Amniotic stem cell (primary cell): ENCODE measurements at places on chromosomes 3 and 15.

DNA sequence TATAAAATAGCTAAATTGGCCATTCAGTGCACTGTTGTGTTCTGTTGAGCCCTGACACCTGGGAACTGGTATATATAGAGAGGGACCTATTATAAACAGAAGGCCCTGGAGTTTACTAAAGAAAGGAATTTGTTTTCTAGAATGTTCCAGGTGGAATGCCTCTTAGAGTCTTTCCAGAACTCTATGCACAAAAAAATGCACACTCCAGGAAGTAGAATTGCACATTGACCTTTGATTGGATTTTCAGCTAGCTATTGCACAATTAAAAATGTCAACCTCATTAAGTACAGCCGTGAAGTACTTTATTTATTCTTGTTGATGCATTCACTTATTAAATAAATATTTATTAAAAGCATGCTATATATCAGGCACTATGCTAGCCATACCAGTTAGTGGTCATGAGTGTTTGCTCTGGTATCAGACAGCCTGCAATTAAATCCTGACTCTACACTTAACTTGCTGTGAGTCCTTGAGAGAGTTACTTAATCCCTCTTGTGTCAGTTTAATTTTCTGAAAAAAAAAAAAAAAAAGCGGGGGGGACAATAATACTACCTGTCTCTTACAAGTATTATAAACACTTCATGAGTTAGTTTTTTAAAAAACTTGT, 40.8 kb downstream of the NDUFB4 start:
- no peak for DNase-seq

DNA sequence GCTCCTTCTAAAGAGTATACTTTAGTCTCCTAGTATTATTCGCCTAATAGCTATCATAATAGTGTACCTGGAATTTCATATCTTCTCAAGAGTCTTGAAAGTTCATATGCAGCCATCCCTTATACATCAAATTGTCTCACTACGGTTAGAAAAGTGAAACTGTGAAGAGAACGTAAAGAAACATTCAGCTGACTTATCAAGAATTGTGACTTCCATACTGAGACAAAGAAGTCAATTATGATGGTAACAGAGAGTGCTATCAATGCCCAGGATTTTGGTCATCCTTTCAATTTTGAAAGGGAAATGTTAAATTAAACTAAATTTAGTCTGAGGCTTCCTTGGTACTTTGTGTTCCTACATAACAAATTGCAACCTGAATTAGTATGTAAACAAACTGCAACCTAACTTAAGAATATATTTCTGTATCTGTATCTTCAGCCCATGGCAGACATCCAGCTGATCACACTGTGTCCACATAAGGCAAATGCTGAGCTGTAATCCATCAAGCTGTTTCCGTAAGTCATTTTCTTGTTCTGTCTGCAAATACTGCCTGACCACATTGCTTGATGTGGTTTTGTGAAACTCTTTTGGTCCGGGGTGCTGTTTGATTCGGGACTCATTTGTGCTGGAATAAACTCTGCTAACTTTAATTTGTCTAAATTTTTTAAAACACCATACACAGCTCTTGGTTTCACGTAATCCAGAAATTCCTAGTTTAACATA, 469.6 kb downstream of the SI start:
- no peak for DNase-seq

DNA sequence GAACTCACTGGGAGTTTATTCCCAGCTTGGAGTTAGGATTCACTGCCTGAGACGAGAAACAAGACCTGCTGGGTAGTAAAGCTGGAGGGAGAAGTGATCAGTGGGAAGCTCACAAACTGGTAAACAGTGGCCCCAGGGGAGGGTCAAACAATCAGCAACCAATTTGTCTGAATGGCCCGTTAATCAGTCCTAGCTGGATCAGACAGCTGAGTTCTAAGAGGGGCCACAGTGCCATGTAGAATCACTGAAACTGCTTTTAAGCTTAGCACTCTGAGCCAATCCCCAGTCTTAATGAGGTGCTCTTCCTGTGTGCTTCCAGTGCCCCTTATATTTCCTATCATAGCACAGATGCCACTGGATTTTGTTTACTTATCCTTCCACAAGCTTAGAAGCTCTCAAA, 591.7 kb downstream of the RSL24D1 start:
- no peak for DNase-seq

DNA sequence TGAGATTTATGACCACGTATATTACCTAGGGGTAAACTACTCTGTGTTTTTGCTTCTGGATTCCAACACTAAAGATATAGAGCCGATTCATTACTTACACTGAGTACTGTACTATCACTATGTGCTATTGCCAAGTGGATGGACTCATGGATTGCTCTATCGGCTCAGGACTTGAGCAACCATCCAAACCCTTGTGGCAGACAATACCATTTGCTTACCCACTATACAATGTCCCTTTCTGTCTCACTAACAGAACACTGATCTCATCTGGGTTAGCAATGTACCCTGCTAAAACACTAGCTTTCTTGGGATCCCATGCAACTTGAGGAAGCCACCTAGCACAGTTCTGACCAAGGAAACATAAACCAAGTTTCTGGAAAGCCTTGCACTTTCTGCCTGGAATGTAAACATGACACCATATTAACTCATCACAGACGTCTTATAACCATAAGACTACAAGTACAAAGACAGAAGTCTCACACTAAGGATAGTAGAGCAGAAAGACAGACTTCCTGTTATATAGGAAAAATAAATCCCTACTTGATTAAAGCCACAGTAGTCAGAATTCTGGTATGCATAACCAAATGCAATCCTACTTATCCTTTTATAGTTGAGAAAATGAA, 38.6 kb downstream of the HACD2 start:
- no peak for DNase-seq

GRCh38 chr15:77010857-77011256, 15.9 kb downstream of the PSTPIP1 start:
- DNase-seq, result no peak

GRCh38 chr3:66539466-66539989, 38.7 kb upstream of the LRIG1 start:
- no peak for DNase-seq

GRCh38 chr3:44114142-44114541, 127.5 kb upstream of the TOPAZ1 start:
- DNase-seq, result no peak

DNA sequence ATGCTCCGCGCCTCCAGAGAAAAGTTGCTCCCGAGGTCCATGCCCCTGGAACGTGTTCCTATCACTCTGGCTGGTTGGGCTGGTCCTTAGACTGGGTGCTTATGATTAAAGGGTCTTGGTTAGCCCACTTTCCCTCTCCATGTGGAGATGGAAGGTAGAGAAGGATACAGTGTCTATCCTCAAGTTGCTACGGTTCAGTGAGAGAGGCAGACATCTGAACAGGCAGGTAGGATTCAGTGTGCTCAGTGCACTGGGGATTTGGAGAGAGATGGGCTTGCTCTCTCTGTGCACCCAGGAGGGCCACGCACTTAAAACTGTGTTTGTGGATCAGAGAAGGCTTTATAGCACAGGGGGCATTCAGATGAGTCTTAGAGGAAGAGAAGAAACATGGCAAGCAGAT, 63.0 kb downstream of the RPL39L start:
- no peak for DNase-seq

- DNase-seq, result no peak
Measured at GRCh38 chr3:94758751-94759150, 695.9 kb downstream of the NSUN3 start.

DNA sequence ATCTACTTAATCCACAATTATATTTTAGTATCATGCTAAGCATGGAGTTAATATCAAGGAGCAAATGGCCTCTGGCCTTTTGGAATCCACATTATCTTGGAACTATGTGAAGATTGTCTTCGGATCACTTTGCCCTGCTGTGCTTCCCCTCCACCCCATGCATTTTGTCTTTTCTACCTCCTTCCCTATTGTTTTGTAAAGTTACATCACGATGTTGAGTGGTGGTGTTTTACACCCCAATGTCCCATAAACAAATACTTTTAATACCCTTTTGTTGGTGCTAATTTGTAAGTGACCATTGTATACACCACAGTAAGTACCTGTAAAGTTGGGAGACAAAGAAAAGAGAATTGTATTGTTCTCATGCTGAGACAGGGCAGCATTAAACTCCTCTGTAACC, 258.4 kb upstream of the ZNF717 start:
- no peak for DNase-seq

DNA sequence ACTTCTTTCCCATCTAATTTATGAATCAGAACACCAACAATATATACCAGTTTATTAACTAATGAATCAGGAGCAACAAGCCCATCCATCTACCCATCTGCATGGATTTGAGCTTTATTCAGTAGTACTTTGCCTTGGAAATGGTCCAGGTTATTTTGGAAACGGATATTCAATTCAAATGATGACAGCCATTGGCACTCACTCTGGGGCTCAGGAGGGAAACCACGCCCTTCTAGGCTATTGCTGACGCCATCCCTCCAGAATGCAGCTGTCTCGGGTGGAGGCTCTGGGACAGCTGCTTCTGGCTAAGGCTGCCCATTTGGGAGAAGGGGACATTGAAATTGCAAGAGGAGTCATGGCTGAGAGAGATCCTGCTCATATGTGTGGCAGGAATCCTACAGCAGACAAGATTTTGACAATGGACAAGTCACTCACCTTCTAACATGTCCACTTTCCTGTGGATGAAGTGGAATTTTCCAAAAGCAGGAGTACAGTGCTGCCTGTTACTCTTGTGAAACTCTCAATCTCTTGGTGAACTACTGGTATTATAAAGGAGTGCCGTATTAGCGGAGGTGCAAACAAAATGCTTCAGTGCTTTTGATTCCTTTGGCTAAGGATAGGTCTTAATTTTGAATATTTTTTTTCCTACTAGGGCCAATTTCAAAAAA, 29.3 kb upstream of the TRAK1 start:
- peak; percentile 79 for DNase-seq

DNA sequence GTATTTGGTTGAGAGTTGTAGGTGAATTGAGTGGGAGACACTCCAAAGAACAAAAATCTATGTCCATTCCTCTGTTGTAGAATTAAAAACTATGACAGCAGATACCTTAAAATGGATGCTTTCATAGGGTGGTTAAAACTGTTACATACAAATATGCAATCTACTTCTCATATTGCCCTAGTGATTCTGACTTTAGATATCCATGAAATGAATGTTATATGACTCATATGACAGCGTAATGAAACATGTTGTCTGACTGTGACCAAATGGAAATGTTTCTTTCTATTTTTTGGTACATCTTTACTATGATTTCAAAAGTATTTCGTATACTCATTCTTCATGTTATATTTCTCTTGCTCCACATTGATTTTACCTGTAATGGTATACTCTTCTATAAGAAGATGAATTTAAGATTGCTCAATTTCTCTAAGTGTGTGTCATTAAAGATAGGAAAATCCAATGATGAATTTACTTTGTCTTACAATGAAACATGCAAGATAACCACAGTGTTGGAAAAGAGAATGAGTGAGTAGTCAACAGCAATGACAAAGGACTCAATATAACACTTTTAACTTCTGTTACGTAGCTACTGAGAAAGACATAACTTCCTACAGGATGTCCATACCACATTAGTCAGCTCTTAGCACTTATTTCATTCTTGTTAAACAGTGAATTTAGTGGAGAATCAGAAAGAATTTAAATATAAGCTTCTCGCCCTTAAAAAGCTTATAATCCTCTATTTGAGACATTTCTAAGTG, 79.3 kb upstream of the LSAMP start:
- no peak for DNase-seq

- no peak for DNase-seq
Measured at GRCh38 chr3:112531358-112531781, 30.4 kb downstream of the ATG3 start.

- DNase-seq, result no peak
Measured at GRCh38 chr3:36575241-36575640, 189.1 kb downstream of the DCLK3 start.

DNA sequence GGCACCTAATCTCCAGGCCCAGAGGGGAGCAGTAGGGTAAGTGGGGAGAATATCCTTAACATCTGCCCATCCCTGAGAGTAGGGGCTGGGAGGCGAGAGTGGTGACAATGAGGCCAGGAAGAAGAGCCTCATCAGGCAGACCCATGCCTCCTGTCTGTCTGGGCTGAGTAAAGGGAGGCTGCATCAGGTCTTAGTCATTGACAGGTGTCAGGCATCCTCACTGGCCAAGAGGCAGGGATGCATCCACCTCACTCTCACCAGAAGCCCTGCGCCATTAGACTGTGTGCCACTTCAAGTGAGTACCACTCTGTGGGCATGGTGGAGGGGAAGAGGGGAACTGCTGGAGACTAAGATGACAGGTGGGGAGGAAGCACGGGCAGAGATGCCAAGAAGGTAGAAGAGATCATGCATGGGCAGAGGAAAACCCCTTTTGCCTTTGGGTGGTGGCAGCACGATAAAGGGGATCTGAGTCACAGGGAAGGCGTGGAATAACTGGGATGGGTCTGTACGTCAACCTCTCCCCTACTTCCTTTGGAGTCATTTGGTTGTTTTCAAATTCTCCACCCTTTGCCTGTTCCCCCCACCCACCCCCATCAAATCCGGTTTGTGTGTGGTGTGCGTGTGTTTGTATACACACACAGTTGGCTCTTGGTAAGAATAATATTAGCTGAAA, 14.1 kb downstream of the ANAPC13 start:
- no peak for DNase-seq

DNA sequence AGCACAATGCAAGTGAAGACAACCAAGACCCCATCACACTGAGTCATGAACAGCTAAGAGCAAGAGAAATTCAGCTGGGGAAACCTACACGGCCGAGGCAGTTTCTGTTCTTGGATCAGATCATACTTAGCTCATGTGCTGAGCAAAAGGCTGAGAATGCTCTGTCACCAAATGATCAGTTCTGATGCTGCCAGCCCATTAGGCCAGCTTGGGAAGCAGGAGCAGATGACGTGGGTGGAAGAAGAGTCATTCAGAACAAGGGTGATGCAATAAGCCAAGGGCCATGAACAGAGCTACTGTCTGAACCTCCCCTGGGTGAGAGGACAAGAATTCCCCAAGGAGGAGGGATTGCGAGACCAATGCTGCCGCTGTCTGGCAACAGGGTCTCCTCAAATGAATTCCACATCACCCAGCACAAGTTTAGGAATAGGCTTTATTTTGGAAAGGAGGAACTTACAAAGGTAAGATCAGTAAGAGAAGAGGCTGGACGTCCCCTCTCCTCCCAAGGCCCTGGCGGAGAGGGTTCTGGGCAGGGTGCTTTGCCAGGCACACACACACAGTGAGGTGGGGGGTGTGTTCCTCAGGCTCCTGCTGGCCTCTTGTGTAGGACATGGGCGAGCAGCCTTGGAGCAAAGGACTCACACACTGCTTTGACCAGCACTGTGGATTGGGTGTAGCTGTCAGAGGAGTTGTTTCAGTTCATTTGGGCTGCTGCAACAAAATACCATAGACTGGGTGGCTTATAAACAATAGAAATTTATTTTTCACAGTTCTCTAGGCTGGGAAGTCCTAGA, 65.6 kb upstream of the CTXND1 start:
- DNase-seq, result peak; percentile 40

GRCh38 chr3:41274944-41275668, 75.8 kb downstream of the CTNNB1 start:
- DNase-seq, result no peak

GRCh38 chr15:39582286-39582976, 1.6 kb downstream of the THBS1 start:
- DNase-seq, result no peak
